Stimulated activated CD4-positive, alpha-beta T cell treated with anti-CD3 and anti-CD28 coated beads, Interleukin-2, amount 100 ng/mL, for 48 hours (primary cell): ENCODE measurements at places on chromosomes 1 and 21.

GRCh38 chr1:115123116-115123515, 33.8 kb upstream of the TSPAN2 start:
- DNase-seq: no peak

DNA sequence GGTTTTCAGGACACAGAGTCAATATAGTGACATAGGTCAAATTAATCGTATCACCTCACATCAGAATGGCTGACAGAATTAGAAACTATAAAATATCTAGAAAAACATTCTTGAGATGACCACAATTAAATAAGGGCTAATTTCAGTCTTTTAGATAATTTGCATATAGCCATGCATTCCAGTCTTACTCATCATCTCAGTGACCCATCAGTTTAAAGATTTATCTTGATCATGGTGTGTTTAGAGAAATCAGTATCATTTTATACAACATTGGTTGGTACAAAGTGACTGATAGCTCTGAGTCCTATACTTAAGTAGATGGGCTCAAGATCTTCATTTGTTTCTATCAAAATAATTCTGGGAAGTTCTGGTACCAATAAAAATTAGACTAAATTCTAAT, 262.3 kb upstream of the SNX7 start:
- DNase-seq: no peak

- no peak for DNase-seq
Measured at GRCh38 chr1:184959626-184960025, 14.7 kb downstream of the NIBAN1 start.

- no peak for DNase-seq
Measured at GRCh38 chr1:41589395-41589794, 104.9 kb upstream of the EDN2 start.

DNA sequence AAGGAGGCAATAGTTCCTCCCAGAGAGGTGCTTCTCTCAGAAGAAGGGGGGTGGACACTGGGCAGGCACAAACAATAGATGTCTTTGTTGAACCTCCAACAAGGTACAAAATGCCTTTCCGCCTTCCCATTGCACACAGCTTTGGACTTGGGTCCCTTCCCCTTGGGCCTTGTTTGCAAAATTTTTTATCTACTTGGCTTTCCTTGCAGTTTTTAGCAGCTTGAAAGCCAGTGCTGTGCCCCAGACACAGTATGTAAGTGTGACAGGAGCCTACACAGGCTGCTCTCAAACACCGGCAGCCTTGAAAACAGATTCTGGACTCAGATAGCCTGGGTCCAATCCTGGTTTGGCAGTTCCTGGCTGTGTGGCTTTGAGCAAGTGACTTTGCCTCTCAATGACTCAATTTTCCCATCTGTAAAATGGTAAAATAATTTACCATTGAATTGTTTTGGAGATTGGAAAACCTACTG, 43.0 kb downstream of the ELAPOR1 start:
- DNase-seq: no peak

GRCh38 chr1:45541193-45541592, 9.4 kb upstream of the AKR1A1 start:
- no peak for DNase-seq

GRCh38 chr1:83912876-83913275, 86.1 kb downstream of the TTLL7 start:
- no peak for DNase-seq

DNA sequence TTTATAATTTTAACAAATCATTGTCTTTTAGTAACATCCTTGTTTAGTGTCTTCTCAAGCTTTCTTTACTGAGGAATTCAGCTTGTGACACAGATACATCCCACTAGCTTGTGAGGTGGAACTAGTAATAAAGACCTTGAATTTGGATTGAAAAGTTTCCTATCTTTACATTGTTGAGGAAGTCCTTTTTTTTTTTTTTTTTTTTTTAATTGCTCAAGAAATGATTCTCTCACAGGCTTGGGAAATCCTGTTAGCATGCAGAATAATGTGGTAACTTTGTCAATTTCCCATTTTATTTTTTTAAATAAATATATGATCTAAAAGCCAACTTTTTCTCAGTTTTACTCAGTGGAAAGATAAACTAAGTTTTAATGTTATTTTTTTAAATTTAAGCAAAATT, 15.8 kb downstream of the DENND2D start:
- no peak for DNase-seq
